ENCODE measurements at places on chromosomes 1 and 21.
A peak's percentile ranks its signal among the peaks of the same experiment; 100 is the strongest.

GRCh38 chr1:87196110-87196827 is 132.4 kb upstream of the LMO4 start:
- DNase-seq = no peak

- no peak for DNase-seq
These were observed 1.1 kb downstream of the DENND2D start for GRCh38 chr1:111199329-111199728.

- no peak for DNase-seq
These were observed 13.5 kb downstream of the GSTM5 start for GRCh38 chr1:109725510-109725909.

DNA sequence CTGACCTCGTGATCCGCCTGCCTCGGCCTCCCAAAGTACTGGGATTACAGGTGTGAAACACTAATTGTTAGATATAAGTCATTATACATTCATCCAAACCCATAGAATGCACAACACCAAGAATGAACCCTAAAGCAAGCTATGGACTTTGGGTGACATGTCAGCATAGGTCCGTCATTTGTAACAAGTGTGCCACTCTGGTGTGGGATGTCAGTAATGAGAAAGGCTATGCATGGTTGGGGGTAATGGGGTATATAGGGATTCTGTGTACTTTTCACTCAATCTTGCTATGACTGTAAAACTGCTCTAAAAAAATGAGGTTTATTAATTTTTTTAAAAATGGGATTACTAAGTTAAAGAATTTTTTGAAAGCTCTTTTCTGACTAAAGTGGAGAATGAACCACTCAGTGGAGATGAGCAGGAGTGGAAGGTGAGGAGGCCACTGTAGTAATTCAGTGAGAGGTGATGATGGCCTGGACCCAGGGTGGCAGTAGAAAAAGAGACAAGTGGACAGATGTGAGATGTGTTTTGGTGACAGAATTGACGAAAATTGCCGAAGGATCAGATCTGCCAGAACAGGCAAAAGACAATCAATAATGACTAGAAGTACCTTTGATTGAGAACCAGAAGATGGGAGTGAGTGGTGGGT is 21.3 kb upstream of the S1PR1 start:
- DNase-seq = no peak

- no peak for DNase-seq
These were observed 25.2 kb upstream of the EXO1 start for GRCh38 chr1:241822846-241823245.

GRCh38 chr21:26739189-26739588 is 106.0 kb downstream of the ADAMTS1 start:
- DNase-seq = no peak

- no peak for DNase-seq
These were observed 27.3 kb downstream of the LHX9 start for GRCh38 chr1:197944485-197944884.

GRCh38 chr21:17438635-17439034 is 74.2 kb upstream of the CXADR start:
- DNase-seq = no peak

GRCh38 chr1:228994676-228995594 is 259.7 kb downstream of the RHOU start:
- no peak for DNase-seq

GRCh38 chr1:194476872-194477271 is 1290.5 kb upstream of the B3GALT2 start:
- no peak for DNase-seq

- no peak for DNase-seq
These were observed 213.9 kb downstream of the DSCAM start for GRCh38 chr21:40633048-40633447.

DNA sequence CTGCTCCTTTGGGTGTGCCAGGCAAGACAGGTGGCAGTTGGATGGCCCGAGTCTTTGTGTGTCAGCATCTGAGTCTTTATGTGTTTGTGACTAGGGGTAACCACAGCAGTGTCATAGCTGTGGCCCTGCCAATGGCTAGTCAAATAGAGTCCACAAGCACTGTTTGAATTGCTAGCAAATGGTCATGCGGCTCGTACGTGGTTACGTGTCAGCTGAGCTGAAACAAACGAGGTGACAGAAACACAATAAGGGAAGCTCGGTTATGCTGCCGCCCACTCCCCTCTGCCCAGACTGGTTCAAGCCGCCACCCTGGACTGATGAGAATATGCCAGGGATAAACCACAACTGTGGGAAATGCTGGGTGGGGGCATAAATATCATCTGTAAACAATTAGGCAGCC is 174.3 kb upstream of the LMO4 start:
- no peak for DNase-seq

DNA sequence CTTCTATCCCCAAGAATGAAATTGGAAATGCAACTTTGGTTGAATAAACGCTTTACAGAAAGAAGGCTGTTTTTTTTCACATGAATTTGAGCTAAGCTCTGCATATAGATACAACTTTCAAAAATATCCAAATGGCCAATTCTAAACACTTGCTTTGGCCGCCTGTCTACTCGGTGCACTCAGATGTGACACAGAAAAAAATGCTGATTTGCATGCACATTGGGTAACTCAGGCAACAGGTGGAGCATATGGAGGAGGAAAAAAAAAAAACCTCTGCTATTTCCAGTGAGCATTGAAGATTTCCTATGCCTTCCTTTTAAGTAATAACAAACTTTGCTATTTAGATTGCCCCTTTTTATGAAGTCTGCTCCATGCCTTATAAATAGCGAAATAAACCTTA is 262.5 kb downstream of the GRIK1 start:
- DNase-seq = no peak

- DNase-seq = no peak
These were observed 43.7 kb upstream of the KCNK1 start for GRCh38 chr1:233570216-233570615.

- peak; percentile 82 for DNase-seq
These were observed 109.6 kb downstream of the SLC45A1 start for GRCh38 chr1:8427493-8427892.

DNA sequence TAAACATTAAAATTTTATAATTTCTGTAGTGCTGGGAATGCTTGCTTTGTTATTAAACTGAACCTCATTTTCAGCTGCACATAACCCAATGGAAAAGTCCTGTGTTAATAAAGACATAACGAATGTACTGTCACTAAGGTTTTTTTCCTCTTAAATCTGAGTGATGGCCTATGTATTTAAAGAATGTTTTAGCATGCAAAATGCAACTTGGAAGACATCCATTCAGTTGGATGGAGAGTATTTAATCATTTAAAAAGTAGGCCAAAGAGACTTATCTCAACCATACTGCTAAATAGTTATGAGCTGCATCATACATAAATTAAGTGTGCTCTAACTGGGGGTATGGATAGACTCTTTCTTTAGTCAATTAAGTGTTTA is 48.5 kb downstream of the RWDD3 start:
- DNase-seq = no peak

GRCh38 chr1:9960706-9961562 is 17.7 kb downstream of the NMNAT1 start:
- DNase-seq = peak; percentile 66

DNA sequence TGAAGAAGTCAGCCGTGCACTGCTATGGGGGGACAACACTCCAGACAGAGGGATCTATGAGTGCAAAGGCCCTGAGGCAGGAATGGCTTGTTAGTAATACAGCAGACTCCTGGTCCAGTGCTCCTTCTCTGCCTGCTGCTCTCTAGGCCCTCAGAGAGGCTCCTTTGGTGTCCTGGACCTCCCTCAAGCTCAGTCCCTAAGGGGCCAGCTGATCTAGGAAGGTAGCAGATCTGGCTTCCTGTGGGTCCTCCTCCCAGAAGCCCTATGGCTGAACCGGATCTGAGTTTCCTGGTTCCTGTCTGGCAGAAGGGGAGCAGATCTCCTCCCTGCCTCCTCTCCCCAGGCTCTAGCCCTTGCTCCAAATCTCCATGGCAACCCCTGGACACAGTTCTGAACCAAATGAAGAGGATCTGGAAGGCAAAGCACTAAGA is at the start of gene LDLRAD2:
Gene LDLRAD2 (plus strand): TSS at position 391 of the 431 bp plus-strand sequence. CDS start 187 bp downstream, outside the sequence.
- DNase-seq = peak; percentile 16

GRCh38 chr1:159122005-159122621 is 45.5 kb upstream of the AIM2 start:
- peak; percentile 45 for DNase-seq

DNA sequence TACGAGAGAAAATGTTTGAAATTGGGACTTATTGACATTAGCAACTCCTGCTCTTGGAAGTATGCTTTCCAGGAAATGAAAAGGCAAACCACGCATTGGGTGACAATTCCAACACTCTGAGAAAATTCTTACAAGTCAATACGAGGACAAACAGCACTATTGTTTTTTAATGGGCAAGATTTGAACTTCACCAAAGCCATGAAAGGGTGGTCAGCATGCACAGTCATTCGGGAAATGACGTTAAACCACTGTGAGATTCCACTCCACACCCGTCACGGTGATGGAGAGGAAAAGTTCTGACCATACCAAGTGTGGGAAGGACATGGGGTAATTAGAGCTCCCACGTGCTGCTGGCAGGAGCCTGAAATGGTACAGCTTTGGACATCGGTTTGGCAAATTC is 12.2 kb upstream of the PRXL2B start:
- no peak for DNase-seq

- no peak for DNase-seq
These were observed 57.4 kb downstream of the UCK2 start for GRCh38 chr1:165884690-165885304.

DNA sequence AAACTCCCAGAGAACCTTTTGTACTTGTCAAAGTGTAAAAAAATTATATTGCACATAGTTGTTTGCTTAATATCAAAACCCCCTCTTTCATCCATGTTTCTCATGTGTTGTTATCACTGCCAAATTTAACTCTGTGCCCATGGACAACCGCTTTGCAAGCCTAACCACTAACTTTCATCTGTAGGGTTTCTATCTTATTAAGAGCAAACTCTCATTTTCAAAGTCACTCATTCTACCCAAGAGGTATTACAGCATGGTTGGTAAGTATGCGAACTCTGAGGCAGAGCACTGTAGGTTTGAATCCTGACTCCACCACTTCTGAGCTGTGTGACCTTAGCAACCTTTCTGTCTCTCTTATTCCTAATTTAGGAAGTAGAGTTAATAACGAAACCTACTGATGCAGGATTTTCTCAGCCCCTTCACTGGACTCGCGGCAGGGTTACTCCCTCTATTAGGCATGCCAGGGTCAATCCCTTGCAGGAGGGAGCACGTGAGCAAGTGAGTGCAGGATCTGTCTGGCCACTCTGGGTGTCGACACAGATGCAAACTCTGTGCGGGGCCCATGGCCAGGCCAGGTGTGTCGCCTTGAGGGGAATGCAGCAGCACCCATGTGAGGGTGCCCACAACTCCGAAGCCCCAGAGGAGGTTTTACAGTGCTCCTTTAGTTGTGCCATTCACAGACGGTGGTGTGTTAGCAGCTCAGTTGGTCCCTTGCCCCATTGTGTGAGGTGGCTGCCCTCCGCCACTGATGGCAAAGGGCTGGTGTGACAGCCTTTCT is 361.5 kb upstream of the ADGRL2 start:
- peak; percentile 13 for DNase-seq

DNA sequence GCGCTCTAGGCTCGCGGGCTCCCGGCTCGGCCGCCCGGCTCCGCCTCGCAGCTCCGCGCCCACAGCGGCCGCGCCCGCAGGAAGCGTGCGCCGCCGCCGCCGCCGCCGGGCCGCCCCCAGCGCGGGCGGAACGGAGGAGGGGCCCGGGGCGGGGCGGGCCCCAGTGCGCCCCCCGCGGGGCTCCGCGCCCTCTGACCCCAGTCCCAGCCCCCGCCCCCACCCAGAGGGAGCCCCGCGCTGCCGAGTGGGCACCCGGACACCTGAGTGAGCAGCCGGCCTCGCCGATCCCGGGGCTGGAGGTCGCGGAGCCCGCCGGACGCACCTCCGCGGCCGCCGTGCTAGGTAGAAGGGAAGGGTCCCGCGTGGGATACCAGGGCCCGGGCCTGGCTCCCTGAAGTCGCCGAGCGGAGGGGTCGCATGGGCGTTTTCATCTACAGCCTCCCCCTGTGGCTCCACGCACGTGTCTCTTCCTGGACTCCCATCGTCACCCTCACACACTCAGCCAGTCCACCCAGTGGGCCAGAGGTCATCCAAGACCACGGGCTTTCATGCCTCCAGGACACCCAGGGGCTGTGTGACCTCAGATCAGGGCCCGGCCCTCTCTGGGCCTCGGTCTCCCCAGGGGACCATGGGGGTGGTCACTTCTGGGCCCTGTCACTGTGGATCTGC is at the start of gene SDC3:
Gene SDC3 (minus strand): TSS at position 63 of the 669 bp plus-strand sequence. CDS start 172 bp downstream, outside the sequence.
- DNase-seq = peak; percentile 66

DNA sequence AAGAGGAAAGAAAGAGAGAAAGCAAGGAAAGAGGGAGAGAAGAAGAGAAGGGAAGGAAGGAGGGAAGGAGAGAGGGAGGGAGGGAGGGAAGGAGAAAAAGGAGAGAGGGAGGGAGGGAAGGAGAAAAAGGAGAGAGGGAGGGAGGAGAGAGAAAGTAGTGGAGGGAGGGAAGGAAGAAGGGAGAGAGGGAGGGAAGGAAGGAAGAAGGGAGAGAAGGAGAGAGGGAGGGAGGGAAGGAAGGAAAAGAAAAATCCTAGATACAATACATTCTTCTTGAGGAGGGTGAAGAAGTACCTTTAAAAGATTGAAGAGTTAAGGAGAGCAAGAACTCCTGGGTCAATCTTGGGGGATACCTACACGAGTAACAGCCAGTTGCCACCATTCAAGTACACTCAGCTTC is 29.2 kb downstream of the MCOLN2 start:
- DNase-seq = no peak

GRCh38 chr1:160211046-160211790 is 6.0 kb downstream of the PEA15 start:
- DNase-seq = no peak

- DNase-seq = no peak
These were observed 44.6 kb downstream of the RASSF5 start for GRCh38 chr1:206551986-206552326.

GRCh38 chr1:160777486-160778089 is 18.4 kb upstream of the LY9 start:
- DNase-seq = peak; percentile 52

DNA sequence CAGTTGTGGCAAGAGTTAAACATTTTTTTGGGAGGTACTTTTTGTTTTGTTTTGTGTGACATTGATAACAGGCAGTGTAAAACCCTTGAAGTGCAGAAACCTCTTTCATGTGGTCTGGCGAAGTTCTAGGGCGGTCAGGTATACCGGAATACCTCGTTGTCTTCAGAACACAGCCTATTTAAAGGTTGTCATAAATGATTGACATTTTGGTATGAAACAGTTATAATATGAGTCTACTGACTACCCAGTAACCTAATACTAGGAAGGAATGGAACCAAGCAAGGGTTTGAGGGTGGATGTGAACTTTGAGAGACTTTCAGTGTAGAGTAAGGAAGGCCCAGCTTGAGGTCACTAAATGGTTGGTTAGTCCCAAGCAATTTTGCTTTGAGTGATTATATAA is 40.5 kb downstream of the PATJ start:
- no peak for DNase-seq

DNA sequence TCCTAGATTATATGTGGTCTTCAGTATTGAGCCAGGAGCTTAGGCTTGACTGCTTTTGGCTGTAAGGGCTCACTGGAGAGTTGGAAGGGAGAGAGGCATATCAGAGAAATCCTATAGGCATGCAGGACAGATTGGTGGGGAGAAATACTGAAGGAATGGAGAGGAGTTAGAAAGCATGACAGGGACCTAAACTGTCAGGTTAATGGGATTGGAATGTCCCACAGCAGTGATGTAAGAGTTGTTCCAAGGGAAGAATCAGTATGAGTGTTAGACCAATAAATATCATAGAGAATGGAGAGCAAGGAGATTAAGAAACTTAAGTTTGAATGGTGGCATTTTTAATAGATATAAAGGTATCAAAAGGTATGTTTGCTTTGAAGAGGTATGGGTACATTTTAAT is 39.7 kb downstream of the SLC35A3 start:
- no peak for DNase-seq

Measured in GM13976 (cell line).